Esophagus squamous epithelium (tissue), 5 donors: ENCODE measurements at places on chromosomes 6 and 20.
A peak's percentile ranks its signal among the peaks of the same experiment; 100 is the strongest.

GRCh38 chr20:35007891-35008290, 52.2 kb downstream of the MYH7B start:
- DNase-seq, result no peak

DNA sequence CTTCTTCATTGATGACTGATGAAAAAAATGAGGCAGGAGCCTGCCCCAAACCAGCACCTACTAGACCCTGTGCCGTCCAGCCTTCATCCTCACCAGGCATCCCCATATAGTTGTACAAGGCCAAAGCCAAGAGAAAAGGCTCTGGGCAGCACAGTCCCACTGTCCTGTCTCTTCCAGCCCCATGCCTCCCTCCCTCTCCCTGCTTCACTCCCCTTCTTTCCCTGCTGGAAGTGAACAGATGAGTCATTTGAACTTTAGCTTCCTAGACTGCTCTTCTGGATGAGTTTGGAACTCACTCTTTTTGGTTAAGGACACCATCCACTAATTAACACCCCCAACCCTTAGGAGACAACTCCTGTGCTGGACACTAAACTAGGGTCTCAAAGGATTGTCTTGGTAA, 235.2 kb downstream of the LRFN2 start:
- no peak for DNase-seq

GRCh38 chr6:10695086-10695657, 400 bp downstream of the PAK1IP1 start:
- DNase-seq, result no peak

GRCh38 chr6:165110860-165111259, 198.5 kb downstream of the C6orf118 start:
- DNase-seq, result no peak

DNA sequence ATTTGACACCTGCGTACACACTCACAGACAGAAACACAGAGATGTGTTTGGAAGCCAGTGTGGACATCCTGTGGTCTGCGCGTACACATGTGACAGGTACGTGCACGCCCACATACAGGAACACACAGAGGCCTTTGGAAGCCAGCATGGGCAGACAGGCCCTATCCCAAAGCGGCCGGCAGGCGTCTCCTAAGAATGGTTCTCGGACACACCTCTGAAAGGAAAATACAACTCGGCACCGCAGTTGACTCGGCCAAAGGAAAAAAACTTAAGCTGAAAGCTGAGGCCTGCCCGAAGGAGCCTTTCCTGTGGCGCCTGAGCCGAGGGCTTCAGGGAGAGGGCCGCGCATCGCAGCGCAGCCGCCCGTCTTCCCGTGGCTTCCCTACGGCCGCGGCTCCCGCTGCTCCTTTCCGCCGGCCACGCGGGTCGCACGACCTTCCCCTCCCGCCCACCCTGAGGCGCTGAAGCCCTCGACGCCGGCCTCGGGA, 1.4 kb upstream of the CEP43 start:
- DNase-seq, result peak; percentile 3

- DNase-seq, result no peak
Observed at GRCh38 chr6:7761051-7761450, 35.2 kb downstream of the BMP6 start.

GRCh38 chr6:139343052-139343750, 31.2 kb downstream of the CITED2 start:
- DNase-seq, result no peak

GRCh38 chr6:157236040-157236725, 87.1 kb downstream of the TMEM242 start:
- no peak for DNase-seq

DNA sequence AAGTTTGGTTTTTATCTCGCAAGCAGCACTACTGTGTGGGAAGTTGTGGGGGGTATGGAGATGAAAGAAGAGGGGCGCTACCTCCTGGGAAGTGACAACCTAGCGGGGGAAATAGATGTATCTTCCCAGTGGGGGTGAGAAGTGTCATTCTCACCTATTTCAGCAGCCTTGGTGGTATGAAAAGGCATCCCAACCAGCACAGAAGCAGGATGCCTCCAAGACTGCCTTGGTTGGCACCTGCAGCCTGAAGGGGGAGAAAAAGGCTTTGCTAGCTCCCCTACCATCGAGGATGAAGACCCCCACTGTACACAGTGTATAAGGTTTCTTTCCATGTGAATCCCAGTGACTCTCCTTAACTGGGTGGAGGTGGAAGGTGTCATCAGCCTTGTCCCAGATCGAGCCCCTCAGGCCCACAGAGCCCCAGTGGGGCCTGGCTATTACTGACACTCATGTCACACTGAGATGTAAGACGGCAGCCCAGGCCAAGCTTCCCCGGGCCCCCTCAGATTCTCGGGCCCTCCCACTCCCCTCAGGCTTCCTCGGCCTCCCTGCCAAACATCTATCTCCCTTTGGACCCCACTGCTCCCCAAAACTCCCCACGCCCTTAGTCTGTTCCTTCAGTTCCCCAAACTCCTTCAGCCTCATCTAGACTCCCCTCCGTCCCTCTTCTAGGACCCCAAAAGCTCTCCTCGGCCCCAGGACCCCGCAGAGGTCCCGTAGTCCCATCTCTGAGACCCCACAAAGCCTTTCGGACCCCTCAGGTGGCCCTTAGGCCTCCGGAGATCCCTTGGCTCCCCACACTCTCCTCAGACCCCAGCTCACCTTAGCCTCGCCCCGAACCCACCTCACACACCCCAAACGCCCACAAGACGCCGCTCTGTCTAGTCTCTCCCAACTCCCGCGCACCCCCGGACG, 688 bp downstream of the COMMD7 start:
- no peak for DNase-seq

DNA sequence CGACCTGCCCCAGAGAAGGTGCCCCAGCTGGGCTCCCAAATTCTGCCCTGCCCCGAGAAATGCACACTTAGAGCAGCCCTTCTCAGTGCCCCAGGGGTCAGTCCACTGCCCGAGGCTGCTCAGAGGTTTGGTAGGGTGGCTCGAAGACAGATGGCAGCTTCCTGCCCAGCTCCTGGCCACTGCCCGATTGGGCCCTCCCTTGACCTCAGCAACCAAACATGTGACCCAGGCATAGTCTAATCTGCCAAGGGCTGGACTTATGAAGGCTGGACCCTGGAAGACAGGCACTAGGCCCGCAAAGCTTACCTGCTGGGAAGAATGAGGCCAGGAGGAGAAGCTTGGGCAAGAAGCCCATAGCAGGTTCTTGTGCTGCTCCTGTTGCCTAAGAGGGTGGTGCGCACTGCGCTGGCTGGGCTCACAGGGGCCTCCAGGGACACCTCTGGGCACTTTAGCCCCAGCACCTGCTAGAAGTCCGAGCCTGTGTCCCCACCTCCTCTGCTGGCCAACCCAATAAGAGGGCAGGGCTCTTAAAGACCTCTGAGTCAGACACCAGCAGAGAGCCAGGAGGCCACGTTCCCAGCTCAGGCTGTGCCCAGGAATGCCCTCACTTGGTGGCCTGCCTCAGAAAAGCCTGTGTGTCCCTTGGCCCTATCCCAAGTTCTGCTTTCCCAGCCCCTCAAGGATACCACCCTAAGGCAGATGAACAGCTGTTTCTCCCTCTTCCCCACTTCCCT, 5.5 kb downstream of the SIGLEC1 start:
- DNase-seq, result no peak

GRCh38 chr6:45658400-45658799, 280.7 kb upstream of the SUPT3H start:
- DNase-seq, result no peak

DNA sequence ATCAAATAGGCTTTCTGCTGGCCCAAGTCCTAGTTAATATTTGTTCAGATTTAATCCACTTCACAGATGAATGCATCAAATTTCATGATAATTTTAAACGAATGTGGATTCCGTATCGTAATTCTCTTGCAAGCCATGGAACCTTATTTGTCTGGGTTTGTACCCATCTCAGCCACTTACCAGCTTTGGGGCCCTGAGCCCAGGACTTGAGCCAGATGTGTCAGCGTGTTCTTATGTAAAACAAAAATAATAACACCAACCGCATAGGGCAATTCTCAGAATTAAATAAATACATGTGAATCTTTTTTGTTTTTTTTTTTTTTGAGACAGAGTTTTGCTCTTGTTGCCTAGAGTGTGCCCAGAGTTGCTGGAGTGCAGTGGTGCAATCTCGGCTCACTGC, 282.5 kb upstream of the PLCB4 start:
- no peak for DNase-seq

- no peak for DNase-seq
Observed at GRCh38 chr6:130758813-130759212, 68.4 kb upstream of the SMLR1 start.

GRCh38 chr6:121932076-121932991, 467.1 kb upstream of the HSF2 start:
- DNase-seq, result no peak

DNA sequence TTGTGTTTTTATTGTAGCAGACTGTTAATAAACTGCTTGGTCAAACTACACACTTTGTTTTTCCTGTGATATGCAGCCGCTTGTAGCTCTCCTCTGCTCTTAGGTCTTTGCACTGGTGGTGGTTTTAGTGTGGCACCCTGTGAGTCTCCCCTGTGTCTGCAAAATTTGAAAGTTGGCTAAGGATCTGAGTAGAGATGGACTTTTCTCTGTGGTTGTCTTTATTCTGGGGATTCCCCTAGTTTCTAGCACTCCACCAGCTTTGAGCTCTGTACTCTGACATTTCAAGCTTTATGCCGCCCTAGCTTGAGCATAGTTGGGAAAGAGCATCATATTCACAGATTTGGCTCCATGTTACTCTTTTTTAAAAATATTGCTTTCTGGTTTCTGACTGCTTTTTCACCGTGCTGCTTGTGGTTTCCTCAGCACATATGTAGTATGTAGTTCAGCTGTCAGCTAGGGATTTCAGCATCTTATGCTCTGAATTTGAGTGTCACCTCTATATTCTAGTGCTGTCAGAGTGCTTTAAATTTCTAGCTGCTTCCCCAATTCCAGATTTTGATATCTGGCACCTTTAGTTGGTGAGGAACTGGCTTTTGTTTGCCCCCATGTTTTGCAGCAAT, 25.4 kb downstream of the CDYL start:
- no peak for DNase-seq
